H4 (cell line): ENCODE measurements at places on chromosomes 7 and 10. TPM values are rescaled to one million over a fixed set of nuclear protein-coding genes. Genes with fewer than 3 reads are reported as not detected.

SLC26A3 gene
- total RNA-seq: not detected in 2 replicates

DENND2A gene
- 0.77 and 1.7 TPM in 2 replicates for total RNA-seq

MRC1 gene
- not detected in 2 replicates for total RNA-seq

GRCh38 chr7:128217030-128217805 lies 23.9 kb upstream of the LEP start:
- DNase-seq: peak; percentile 65

DNA sequence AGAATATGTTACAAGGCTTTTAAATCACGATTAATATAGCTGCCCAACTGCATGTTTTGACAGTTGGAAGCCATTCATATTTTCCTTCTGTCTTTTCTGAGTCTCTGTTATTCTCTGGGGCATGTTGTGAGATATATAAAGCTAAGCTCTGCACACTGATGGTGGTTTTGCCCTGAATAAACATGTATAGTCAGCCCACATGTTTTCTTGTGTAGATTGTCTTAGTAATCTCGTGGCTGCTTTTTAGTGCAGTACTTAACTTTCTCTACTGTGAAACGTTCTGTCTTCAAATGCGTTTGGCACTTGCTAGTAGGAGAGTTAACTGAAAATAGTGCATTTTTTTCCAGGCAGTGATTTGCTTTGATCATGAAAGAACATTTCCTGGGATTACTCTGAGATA lies 268.5 kb downstream of the DNAJB9 start:
- no peak for DNase-seq
